ENCODE measurements at places on chromosomes 1 and 21.

DNA sequence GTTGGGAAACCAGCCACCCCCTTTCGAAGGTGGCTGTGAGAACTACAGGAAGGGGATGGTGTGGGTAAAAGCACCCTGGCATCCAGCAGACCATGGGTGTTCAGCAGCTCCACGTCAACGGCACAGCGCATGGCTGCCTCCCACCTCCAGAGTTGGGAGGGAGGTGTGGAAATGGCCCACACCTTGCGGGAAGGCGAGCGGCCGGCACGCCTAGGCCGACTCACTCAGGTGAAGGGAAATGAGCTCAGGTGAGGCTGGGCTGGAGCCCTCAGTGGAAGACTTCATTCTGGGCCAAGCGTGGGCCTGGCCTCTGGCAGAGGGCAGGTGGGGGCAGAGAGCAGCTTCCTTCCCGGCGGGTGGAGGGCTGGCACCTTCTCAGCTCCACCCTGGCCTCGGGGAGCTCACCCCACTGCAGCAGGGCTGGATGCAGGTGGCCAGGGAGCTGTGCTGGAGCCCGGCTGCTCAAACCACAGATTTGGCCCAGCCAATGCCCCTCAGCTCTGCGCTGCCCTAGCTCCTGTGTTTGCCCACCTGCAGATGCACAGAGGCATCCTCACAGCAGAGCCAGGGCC lies 24.8 kb upstream of the ALDH4A1 start:
- no peak for DNase-seq

DNA sequence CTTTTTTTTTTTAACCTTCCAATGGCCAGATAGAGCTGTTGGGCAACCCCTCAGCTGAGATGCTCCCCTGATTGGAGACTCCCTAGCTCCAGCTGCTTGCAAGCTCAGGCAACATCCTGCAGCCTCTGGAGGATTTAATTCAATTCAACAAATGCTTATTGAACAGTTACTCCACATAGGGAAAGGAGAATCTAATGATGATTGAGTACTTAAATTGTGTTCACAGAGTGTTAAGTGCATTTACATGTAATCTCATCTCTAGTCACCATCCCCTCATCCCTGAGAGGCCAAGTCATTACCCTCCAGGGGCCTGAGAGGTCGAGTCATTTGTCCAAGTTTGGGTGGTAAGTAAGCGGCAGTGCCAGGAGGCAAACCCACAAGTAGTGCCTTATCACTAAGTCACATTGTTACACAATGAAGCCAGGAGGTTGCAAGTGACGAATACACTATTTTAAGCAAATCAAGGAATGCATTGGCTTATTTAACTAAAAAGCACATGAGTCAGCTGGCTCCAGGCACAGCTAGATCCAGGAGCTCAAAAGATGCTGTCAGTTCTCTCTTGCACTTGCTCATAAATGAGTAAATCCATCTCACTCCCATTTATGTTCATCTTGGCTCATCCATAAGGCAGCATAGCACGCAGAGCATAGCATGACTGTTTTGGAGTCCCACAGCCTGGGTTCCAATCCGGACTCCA lies 64.3 kb downstream of the OPTC start:
- peak; percentile 99 for DNase-seq

DNA sequence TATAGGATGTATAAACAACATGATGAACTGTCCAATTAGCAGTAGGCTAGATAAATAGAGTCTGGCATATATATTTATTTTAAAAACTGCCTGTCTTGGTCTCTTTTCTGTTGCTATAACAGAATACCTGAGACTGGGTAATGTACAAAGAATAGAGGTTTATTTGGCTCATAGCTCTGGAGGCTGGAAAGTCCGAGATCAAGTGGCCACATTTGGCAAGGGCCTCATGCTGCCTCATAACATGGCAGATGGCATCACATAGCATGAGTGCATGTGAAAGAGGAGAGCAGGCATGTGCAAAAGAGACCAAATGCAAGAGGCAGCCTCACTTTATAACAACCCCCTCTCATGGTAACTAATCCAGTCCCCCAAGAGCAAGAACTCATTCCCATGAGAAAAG lies 6.0 kb downstream of the STYXL2 start:
- no peak for DNase-seq

DNA sequence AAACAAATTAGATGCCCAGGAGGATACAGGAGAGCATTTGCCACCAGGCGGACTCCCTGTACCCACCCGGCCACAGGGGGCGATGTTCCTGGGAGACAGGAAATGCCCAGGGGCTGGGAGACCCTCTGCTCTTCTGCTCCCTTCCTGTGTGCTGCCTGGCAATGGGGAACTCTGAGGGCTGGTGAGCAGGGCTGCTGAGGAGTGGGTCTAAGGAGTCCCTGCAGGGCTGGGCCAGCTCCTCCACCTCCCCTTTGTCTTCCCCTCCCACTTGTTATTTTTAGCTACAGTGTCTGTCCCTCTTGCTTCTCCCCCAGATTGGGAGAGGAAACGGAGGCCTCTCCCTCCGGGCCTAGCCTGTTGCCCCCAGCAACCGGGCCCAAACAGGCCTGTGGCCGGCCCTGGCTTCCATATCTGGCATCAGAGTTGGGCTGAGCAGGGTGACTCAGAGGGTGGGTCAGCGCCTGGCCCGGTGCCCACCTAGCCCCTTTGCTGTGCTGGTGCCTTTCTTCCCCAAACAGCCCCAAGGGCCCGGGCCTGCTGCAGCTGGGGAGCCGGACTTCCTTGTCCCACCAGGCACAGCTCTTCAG lies 11.6 kb downstream of the LMNA start:
- peak; percentile 99 for DNase-seq

DNA sequence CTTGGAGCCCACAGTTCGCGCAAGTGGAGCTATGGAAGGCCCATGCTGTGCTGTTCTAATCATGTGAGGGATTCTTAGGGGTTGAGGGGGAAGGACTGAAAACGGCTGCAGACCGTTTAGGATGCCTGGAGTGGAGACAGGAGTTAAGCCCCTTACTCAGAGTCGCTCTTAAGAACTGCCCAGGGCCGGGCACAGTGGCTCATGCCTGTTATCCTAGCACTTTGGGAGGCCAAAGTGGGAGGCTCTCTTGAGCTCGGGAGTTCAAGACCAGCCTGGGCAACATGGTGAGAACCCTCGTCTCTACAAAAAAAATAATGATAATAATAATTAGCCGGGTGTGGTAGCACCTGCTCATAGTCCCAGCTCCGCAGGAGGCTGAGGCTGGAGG lies 1.1 kb downstream of the ZNF672 start:
- DNase-seq = no peak

GRCh38 chr1:159007726-159008125 lies 2.0 kb upstream of the IFI16 start:
- DNase-seq = no peak

DNA sequence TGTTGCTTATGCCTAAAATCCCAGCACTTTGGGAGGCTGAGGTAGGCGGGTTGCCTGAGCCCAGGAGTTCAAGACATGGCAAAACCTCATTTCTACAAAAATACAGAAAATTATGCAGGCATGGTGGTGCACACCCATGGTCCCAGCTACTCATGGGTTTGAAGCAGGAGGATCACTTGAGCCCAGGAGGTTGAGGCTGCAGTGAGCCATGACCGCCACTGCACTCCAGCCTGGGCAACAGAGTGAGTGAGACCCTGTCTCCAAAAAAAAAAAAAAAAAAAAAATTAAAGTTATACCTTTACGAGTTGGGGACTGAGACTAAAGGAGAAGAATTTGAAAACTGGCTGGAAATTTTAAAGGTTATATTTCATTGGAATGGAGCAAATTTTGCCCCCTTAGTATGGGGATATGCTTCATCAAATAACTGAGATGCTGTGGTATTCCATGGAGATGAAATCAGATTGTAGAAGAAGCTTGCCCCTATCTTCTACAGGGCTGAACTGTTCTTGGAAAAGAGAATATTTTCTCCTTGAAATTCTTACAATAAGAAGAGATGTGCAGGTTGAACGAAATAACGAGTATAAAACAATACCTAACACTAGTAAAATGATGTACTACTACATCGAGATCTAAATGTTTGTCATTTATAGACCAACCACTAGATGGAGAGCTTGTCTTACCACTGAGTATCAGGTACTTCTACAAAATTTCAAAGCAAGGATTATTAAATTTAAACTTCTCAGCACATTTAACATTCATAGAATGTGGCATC lies 34.9 kb upstream of the SCYL3 start:
- peak; percentile 58 for DNase-seq

DNA sequence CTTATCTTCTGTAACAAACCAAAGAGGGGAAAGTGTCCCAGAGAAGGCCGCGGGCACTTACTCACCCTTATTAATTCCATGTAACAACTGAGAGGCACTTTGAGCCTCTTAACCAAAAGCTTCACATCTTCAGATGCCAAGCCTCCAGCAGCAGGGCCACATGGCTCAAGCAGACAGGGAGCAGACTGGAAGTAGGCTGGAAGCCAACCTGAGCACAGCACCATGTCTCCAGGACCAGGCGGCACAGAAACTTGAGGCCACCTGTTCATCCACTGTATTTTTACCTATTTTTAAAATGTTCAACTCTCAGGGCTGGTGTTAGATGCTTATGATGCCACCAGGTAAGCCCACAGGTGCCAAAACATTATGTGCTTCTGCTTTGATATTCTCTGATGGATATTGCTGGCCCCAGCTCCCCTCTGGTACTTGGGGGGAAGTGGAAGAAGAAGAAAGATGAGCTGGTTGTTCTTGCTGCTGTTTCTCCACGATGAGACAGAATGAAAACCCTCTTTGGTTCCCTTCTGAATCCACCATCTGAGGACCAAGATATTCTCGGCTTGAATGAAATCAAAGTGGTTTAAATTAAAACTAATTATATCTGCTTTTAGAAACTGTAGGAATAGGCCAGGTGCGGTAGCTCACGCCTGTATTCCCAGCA lies 30.6 kb upstream of the SDE2 start:
- no peak for DNase-seq

DNA sequence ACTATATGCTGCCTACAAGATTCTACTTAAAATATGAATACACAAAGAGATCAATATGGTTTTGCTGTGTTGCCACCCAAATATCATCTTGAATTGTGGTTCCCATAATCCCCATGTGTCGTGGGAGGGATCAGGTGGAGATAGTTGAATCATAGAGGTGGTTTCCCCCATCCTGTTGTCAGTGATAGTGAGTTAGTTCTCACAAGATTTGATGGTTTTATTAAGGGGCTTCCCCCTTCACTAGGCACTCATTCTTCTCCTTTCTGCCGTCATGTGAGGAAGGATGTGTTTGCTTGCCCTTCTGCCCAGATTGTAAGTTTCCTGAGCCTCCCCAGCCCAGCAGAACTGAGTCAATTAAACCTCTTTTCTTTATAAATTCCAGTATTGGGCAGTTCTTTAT lies 654.4 kb upstream of the NR5A2 start:
- no peak for DNase-seq

GRCh38 chr1:38009088-38009840 lies 3.3 kb upstream of the UTP11 start:
- DNase-seq = peak; percentile 80

DNA sequence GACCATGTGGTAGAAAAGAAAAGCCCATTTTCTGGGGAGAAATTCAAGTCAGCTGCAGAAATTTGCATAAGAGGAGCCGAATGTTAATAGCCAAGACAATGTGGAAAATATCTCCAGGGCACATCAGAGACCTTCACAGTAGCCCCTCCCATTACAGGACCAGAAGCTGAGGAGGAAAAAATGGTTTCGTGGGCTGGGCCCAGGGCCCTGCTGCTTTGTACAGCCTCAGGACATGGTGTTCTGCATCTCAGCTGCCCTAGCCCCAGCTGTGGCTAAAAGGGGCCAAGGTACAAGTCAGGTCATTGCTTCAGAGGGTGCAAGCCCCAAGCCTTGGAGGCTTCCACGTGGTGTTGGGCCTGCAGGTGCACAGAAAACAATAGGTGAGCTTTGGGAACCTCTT lies 108.3 kb downstream of the DMRTB1 start:
- no peak for DNase-seq

DNA sequence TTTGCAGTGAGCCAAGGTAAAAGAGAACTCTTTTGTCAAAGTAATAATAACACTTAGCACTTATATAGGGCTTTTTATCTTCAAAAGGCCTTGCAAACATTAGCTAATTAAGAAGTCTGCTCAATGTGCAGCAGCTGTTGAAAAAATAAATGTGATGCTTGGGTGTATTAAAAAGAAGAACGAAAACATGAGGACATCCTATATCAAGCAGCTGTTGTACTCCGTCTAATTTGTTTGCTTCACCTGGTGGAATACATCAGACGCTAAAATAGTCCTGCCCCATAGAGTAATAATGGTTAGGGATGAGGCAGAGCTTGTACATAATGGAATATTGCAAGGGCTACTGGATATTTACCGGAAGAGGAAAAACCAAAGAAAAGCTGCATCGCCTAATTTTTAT lies 299.5 kb downstream of the ST6GALNAC3 start:
- no peak for DNase-seq

All from fibroblast of skin of right biceps (primary cell).